ENCODE measurements at places on chromosomes 5 and 9. TPM values are rescaled to one million over a fixed set of nuclear protein-coding genes. Genes with fewer than 3 reads are reported as not detected.

Gene IL4
- not detected for polyA plus RNA-seq

Gene PFDN1
- polyA plus RNA-seq = 144 TPM

Gene ZNF879
- polyA plus RNA-seq = 3.0 TPM

Gene GAS1
- 16.6 TPM for polyA plus RNA-seq

Gene CDO1
- 25.6 TPM for polyA plus RNA-seq

Gene TRIM36
- 0.07 TPM for polyA plus RNA-seq

Gene PTGDS
- 6,981 TPM for polyA plus RNA-seq

Gene SLC34A1
- not detected for polyA plus RNA-seq

Gene MEGF10
- polyA plus RNA-seq = 0.25 TPM

Gene FAM153A
- polyA plus RNA-seq = 3.7 TPM

Gene VAV2
- 4.7 TPM for polyA plus RNA-seq

Gene GZMA
- polyA plus RNA-seq = 0.93 TPM

Gene OR2K2
- polyA plus RNA-seq = not detected

Gene MARCOL
- polyA plus RNA-seq = not detected

Gene CSNK1G3
- 5.8 TPM for polyA plus RNA-seq

Gene PELO
- 7.9 TPM for polyA plus RNA-seq

Gene BAAT
- 0.11 TPM for polyA plus RNA-seq

Gene LRRC19
- not detected for polyA plus RNA-seq

Gene MAMDC4
- polyA plus RNA-seq = 5.2 TPM

Gene KCNMB1
- 1.3 TPM for polyA plus RNA-seq

Gene MELK
- polyA plus RNA-seq = 0.09 TPM

Gene SPINK6
- not detected for polyA plus RNA-seq

Gene COL23A1
- 2.5 TPM for polyA plus RNA-seq
